Stimulated activated CD4-positive, alpha-beta T cell treated with anti-CD3 and anti-CD28 coated beads, Interleukin-4, amount 100 ng/mL, for 4 hours (primary cell): ENCODE measurements at places on chromosomes 3 and 15.

- DNase-seq: no peak
Measured at GRCh38 chr3:158802409-158803268, 785 bp downstream of the MFSD1 start.

- no peak for DNase-seq
Measured at GRCh38 chr3:31530039-31530959, 2.4 kb upstream of the STT3B start.

DNA sequence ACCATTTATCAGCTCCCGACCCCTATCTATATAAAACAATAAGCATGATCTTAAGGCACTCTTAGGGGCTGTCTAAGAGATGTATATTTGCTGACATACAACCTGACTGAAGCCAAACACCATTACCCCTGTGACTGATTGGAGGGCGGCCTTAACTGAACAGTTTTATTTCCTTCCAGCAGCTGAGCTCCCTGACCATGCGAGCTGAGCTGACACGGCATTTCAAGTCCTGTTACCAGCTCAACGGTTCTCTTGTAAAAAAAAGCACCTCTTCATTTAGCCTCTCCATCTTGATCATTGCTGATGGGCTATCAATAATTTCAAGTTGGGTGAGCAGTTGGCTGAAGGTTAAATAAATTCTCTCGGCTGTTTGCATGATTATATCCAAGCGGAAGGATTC is 33.4 kb upstream of the BNIP2 start:
- no peak for DNase-seq

DNA sequence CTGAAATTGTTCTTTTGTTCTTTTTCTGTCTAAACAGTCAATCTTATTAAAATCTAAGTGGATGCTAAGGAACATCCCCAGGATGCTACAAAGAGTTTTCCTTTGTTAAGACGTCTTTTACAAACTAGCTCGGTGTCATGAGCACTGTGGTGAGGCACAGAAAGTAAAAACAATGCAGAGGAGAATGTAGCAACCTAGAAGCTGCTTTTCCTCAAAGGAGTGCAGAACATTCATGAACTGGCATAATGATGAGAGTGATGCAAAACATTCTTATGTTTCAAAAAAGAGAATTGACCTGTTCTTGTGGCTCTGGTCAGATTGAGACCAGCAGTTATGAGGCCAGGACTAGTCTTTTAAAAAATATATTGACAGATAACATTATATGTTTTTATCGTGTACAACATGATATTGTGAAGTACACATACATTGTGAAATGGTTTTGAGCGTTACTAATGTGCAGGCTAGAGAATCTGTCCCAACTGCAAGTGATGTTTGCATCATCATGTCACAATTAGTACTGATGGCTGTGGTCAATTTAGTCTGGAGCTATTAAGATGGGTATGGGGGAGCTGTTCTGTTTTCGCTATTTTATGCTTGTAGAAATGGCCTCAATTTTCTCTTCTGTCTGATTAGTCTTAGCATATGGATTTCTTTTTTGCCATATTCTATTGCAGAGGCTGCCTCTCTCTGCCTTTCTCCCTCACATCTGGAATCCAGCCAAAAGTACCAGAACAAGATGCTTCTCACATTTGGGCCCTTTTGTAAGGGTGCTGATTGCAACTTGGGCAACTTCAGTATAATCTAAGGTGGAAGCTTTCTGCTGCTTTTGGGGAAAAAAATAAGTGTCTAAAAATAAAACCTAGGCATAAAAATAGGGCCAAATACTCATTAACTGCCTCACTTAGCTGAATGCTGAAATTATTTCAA is 50.2 kb downstream of the HHLA2 start:
- DNase-seq: no peak

DNA sequence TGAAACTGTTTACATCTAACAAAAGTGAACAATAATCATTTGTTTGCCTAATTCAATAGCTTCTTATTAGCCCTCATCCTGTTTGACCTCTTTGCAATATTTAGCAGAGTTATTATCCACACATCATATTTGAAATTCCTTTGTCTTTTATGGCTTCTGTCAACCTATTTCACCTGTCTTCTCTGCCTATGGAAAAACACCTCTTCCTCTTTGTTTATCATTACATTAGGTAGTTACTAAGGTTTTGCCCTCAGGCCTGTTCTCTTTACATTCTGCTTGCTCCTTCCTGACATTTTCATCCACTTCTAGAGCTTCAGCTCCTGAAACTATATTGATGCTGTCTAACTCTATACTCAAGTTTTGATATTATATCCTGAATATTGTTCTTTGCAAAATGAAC is 183.0 kb downstream of the SUCNR1 start:
- no peak for DNase-seq

DNA sequence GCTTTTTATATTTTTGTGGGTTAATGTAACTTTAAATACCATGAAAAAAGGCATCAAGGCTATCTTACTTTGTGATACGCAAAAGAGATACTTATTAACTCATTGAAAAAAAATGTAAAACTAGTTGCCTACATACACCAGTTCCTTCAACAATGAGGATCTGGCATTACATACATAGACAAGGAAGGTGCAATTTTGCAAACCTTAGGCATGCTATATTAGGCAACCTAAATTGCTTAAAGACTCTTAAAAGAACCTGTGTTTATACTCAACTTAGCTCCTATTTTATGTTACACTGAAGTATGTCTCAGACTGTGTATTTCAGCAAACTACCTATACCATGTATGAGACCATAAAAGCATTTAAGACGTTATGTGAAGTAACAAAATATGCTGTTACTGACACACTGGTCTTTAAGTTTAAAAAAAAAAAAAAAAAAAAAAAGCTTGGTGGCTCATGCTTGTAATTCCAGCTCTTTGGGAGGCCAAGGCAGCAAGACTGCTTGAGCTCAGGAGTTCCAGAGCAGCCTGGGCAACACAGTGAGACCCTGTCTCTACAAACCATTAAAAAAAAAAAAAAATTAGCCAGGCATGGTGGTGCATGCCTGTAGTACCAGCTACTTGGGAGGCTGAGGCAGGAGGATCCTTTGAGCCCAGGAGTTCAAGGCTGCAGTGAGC is 9.1 kb downstream of the TASOR start:
- no peak for DNase-seq

GRCh38 chr15:87207990-87208580 is 1048.5 kb downstream of the NTRK3 start:
- DNase-seq: no peak

DNA sequence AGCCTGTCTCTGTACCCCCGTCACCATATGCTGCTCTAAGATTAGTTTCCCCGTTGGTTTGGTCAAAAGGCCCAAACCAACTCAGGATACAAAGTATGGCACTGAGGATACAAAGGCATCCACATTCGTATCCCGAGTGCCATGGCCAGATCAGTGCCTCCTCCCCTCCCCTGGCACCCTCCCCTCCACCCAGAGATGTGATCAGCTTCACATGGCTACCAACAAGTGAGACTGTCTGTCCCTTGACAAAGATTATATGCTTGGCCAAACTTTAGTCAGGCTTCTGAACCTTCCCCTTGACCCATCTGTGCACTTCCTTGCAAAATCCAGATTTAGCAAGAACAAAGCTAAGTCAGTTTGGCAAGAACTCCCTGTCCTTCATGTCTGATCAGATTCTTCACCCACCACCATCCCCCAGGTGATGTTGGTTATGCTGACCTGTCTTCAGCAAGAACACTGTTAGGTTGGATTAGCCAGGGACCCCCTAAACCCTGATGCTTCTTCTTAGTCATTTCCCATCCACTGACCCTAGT is 61.7 kb downstream of the KLF15 start:
- DNase-seq: no peak

DNA sequence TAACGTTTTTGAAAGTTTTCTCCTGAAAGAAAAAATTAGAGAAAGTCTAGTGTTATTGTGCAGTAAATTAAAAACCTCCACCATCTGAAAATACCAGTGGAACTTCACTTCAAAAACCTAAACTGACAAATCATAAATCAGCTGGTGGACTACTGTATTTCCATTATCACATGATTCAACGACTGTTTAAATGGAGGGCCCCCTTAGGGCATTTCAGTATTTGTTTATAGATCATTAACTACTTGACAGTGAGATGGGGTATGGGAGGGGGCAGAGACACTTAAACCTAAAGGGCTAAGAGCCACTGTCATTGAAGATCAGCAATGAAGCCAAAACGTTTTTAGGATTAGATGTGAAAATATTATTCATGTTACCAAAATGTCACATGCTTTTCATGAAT is 8.8 kb upstream of the C15orf61 start:
- DNase-seq: no peak

- no peak for DNase-seq
Measured at GRCh38 chr3:102478160-102478559, 43.3 kb downstream of the ZPLD1 start.

GRCh38 chr3:99845999-99846398 is 28.3 kb downstream of the CMSS1 start:
- DNase-seq: no peak
